LNCaP clone FGC (cell line): ENCODE measurements at places on chromosomes 2 and 18.
A peak's percentile ranks its signal among the peaks of the same experiment; 100 is the strongest.

DNA sequence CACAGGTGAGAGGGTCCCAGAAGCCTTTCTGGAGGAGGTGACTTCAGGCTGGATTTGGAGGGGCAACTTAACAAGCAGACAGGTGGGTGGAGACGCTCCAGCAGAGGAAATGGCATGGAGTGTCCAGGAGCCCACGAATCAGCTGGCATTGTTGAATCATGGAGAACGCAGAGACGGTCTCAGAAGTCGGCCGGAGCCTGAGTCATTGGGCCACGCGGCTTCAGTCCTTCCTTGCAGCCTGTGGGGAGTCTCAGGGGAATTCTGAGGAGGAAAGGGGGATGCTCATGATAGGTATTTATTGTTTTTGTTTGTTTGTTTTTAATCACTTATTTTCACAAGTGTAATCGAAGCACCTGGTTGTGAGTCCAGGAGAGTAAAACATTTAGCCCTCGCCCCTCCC is 184.6 kb upstream of the HDAC4 start:
- no peak for DNase-seq

- no peak for DNase-seq
Observed at GRCh38 chr2:145587922-145588321, 1068.0 kb upstream of the ZEB2 start.

DNA sequence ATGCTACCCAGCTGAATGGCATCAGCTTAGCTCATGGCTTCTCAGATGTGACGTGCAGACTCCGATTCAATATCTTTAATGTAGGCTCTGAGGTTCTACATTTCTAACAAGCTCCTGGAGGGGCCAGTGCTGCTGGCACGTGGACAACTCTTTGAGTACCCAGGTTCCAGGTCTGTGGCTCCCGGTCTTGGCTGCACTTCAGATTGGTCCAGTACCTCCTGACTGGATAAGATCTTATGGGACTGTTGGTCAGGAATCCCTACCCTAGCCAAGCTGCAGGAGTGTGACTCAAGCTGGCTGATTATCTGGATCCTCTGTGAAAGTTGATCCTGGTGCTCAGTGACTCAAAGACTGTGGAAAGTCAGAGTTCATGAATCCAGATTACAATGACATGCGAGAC is 222.1 kb downstream of the ANKRD30B start:
- DNase-seq, result no peak

DNA sequence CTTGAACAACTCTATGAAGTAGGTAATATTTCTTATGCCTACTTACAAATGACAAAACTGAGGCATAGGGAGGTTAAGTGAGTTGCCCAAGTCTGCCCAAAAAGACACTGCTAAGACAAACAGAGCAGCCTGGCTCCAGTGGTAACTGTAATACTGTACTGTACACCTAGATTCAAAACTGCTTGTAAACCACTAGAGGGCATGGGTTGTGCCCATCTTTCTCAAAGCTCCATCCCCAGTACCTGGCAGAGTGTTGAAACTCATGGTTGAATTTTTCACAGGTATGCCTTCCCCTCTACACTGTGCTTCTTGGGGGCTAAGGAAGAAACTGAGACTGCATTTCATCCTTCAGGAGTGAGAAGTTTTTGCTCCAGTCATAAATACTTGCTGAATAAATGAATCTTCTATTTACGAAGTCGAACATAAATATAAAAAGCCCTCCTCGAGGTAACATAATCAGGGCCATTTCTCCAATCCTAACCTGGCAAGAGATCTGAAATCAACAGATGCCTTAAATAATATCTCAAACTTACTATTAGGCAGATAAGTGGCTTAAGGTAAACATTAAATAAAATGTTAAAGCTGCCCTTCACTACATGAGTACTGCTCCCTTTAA is 2.0 kb downstream of the PPP4R1 start:
- peak; percentile 58 for DNase-seq

GRCh38 chr18:35192415-35192814 is 48.4 kb upstream of the ZNF397 start:
- no peak for DNase-seq

GRCh38 chr2:144547494-144547893 is 27.6 kb upstream of the ZEB2 start:
- DNase-seq, result no peak

GRCh38 chr2:13015532-13016320 is 299.0 kb downstream of the TRIB2 start:
- DNase-seq, result no peak

GRCh38 chr2:54657664-54658083 is 65.8 kb upstream of the EML6 start:
- DNase-seq, result no peak

- no peak for DNase-seq
Observed at GRCh38 chr2:45583977-45584376, 27.1 kb downstream of the SRBD1 start.

DNA sequence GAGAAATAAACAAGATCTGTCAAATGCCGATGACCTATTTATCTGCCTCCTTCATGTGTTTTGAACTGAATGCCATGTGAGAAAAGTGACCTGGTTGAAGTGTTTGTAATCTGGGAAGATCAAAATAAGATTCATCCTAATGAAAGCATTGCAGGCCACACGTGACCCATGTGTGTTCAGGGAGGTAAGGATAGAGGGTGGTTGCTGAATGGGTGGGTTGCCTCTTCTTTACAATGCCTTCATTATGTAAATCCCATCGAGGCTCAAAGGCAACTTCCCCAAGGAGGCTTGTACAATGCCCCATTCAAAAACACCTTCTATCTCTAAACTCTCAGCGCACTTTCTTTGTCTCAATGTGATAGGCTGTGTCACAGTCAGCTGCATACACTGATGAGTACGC is 273.1 kb downstream of the LRATD1 start:
- no peak for DNase-seq

- no peak for DNase-seq
Observed at GRCh38 chr2:11169333-11169732, 14.1 kb downstream of the SLC66A3 start.

DNA sequence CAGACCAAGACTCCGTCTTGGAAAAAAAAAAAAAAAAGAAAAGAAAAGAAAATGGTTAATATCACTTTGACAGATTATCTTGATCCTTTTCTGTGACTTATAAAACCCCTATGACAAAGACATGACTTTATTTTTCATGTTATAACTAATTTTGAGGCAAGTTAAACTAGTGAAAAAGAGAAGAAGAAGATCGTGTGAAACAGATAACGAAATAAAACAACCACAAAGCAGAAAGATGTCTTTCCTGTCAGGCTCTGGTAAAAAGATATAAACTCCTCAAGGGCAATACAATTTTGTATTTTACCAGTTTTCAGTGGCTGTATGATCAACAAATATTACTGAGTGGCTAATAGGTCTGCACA is 13.4 kb upstream of the RBMS1 start:
- no peak for DNase-seq

GRCh38 chr2:181440919-181441318 is 16.3 kb upstream of the ITGA4 start:
- DNase-seq, result no peak

- DNase-seq, result no peak
Observed at GRCh38 chr2:172997031-172997430, 78.6 kb upstream of the MAP3K20 start.

GRCh38 chr2:16223161-16223840 is 283.0 kb downstream of the MYCN start:
- no peak for DNase-seq

DNA sequence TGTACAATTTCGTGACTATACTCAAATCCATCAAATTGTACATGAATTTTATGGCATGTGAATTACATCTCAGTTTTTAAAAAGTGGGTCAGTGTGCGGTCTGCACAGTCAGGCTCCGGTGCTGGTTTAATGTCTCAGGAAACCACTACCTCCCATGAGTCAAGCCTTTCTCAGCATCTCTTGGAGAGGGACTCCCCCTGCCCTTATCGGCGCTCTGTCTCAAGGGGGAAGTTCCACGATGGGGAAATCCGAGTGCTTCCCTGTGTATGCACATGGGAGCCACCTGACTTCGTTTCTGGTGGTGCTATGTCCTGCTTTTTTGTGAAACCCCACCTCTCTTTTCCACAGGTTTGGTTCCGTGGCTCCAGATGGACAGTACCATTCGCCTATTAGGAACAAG is 72.5 kb downstream of the ACOXL start:
- no peak for DNase-seq

GRCh38 chr18:78136986-78137385 is 842.6 kb upstream of the SALL3 start:
- no peak for DNase-seq

DNA sequence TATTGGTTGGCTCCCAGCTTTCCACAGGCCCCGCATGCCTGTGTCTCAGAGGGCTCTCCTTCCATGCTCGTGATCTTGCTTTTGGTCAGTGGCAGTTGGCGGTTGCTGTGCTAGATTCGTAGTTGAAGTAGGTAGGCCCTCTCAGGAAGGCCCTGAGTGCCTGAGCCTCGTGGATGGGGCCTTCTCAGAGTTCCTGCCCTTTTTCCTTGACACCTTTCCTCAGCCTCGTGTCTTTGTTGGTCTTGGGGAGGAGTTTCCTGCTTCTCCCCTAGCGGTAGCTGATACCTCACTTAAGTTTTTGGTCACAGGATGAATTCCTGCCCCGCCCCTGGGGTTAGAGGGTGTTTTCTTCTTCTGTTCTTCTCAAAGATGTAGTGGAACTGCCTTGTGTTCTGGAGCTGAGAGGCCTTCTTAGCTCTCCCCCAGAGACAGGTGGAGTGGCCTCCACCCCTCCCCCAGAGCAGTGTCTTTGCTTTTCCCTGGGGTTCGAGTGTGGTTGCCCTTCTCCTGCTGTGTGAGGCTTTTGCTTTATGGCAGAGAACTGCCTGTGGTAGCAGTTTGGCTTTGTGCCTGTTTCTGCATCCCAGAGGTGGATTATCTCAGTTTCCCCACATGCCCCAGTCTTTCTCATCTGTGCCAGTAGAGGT is 94.8 kb downstream of the ZNF407 start:
- no peak for DNase-seq

- no peak for DNase-seq
Observed at GRCh38 chr2:74307720-74308119, 35.5 kb downstream of the SLC4A5 start.

DNA sequence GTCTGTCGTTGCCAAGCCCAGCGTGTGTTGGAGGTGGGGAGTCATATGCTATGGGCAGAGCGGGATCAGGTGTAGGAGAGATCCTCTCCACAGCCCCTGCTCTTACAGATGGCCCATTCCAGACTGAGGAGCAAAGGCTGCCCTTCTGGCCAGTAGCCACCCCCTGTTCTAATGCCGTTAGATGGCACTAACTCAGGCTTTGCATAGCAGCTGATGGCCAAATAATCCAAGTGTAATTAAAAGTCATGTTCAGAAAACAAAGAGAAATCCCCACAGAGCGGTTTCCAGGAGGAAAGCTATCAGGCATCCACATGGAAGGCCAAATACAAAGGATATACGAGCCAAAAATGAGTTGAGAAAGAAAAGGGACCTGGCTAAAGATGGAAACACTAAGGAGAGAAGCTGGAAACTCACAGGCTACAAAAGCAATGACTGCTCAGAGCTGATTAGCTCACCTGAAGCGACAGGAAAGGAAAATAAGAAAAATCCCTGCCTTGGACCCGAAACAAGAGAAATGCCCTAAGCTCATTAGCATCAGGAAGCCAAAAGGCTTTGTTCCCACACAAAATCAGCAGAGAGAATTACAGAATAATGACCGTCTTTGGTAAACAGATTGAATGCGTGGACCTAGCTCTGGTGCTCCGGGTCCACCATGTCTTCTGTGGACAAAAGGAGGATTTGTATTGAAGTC is 1002.4 kb upstream of the KLHL29 start:
- DNase-seq, result no peak
